ENCODE measurements at places on chromosomes 7 and 10. TPM values are rescaled to one million over a fixed set of nuclear protein-coding genes. Genes with fewer than 3 reads are reported as not detected.
A peak's percentile ranks its signal among the peaks of the same experiment; 100 is the strongest.

DNA sequence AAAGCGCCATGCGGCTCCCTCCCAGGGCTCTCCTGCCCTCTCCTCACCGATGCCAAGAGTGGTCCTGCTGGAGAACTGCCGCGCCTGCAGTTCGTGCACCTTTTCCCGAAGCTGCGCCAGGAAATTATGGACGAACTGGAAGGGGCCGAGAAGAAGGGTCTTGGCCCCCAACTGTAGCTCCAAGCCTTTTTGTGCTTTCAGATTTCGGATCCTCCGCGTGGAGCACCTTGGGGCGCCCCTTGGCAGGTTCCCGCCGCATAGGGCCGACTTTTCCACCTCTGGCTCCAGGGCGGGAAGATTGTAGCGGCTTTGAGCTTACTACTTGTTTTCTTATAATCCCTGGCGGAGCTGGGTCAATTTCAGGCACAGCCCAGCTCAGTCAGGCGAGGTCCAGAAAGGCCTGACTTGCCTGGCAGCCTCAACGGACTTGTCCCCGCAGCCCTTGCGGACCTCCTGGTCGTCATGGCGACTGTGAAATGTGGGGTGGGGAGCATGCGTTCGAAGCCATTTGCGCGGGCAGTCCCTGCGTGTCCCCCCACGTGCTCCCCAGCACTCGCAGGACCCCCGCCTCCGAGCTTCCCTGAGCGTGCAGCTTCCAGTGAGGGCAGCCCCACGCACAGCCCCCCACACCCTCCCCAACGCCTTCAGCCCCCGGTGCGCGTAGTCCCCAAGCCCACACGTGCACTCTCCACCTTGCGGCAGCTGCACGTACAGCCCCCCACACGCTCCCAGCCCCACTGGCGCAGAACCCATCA lies 129.9 kb downstream of the KBTBD2 start:
- H3K4me3 ChIP-seq = peak overlapping the region; percentile 30
- H3K36me3 ChIP-seq = no peaks in the 10 kb centered on the region
- H3K4me1 ChIP-seq = peaks cover 9% of the 10 kb centered on the region
- H3K27me3 ChIP-seq = peaks cover 61% of the 10 kb centered on the region

The CDK14 gene
- total RNA-seq = 1.6 TPM

The ZNF727 gene
- total RNA-seq = 0.58 TPM

- H3K27ac ChIP-seq = no peak overlapping the region
- peaks cover 35% of the 10 kb centered on the region for H3K4me1 ChIP-seq
- H3K36me3 ChIP-seq = peaks cover 3% of the 10 kb centered on the region
- no peak overlapping the region for H3K4me3 ChIP-seq
Observed at GRCh38 chr10:129965959-129966358, 1.9 kb upstream of the EBF3 start.
